ENCODE measurements at places on chromosomes 12 and 14.

DNA sequence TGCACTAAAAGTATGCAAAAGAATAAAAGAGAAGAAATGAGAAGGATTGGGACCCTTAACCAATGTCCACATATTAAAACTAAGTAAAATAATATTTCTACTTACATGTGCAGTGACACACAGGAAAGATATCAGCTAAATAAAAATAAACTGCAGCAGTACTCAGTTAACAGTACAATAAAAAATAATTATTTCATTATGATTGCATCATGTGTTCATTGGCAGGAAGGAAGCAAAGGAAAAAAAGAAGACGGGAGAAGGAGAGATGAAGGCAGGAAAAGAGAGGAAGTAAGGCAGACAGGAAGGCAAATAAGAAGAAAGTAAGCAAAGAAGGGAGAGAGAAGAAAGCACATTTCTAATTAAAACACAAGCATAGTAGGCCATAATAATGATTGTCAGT, 33.0 kb downstream of the RASSF9 start:
- DNase-seq = no peak

DNA sequence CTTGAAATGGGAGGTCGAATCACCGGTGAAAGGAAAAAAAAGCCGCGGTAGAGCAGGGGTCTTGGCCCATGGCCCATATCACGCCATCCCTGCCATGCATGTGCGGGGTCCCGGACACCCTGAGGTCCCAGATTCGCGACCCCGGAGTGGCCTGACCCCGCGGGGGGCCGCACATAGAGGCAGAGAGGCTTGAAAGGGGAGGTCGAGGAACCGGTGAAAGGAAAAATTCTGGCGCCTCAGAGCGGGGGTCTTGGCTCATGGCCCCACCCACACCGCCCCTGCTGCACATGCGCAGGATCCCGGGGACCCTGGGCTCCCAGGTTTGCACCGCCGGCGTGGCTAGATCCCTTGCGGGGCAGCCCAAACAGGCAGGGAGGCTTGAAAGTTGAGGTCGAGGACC, 319.8 kb downstream of the ALG10 start:
- DNase-seq = no peak

DNA sequence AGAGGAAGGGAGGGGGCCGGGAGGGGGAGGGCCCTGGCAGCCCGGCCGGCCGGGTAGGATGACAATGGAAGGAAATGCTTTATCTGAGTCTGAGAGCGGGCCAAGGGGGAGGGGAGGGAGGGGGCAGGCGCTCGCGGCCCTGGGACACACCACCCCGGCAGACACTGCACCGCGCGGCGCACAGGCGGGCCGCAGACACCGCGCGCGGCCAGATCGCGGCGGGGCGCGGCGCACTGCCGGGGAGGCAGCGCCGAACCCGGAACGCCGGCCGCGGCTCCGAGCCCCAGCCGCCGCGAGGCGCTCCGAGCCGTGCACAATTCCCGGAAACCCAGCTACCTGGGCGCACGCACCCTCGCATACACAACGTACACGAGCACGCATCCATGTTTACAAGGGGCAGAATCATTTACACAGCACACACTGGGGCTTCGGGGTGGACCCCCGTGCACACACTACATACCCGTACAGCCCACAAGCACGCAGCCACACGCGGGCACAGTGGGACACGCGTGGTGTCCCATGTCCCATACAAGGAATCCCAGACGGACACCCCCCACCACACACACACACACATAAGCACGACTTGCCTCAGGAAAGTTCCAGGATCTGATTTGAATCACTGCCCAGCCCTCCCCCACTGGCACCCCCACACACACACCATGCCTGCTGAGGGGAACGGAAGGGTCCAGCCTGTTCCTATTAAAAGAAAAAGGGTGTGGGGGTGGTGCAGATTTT, at the start of gene HDAC7:
Gene HDAC7, minus strand, starts transcription at position 8 of the 735 bp plus-strand sequence. CDS start 118 bp downstream, outside the sequence.
- DNase-seq = peak; percentile 80

GRCh38 chr12:128571906-128572810, 251.6 kb downstream of the SLC15A4 start:
- no peak for DNase-seq

DNA sequence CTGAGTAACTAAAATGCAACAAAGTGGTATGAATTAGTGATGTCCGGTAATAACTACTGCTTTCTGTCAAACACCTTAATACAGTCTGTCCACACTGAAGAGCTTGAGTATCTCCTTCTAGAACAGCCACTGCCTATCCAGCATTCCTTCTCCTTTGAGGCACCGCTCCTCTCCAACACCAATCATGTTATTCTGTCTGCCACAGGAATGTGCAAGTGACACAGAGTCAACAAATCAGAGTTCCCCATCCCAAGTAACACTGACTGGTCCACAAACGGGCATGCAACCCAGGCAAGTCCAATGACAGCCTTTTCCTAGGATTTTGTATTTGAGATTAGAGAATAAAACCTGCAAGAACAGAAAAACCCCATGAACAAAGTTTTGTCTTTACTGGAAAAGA, 3.8 kb downstream of the GXYLT1 start:
- DNase-seq = no peak

- DNase-seq = no peak
These were observed 239.7 kb downstream of the EMP1 start for GRCh38 chr12:13436182-13436581.

DNA sequence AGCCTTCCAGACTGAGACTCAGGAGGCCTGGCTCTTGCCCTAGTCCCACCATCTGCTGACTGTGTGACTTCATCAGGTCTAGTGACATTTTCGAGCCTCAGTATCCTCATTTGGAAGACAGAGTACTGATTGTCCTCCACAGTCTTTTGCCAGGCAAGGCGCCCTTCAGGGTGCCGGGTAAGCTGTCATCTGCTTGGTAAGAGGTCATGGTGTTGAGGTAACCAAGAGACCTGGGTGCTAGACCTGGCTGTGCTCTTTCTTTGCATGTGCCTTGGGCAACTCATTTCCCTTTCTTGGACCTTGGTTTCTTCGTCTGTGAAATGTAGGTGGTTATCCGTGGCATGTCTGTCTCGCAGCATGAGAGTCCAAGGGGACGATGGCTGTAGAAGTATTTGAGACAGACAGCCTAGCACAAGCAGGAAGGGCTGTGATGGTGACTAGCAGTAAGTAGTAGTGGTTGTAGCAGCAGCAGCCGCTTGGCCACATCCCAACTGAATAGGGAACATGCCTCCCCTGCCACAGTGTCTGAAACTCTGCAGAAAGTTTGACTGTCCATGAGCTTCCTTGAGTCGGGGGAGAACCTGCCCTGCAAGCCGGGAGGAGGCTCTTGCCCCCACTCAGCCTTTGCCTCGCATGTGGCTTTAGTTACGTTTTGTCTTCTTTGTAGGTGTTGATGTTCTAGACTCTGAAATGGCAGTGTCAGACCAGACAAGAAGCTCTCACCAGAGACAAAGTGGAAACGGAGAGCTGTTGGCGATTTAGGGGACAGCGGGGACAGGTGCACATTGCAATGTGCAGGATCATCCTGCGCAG, 40.3 kb downstream of the EVL start:
- no peak for DNase-seq
